ENCODE measurements at places on chromosomes 3 and 15. TPM values are rescaled to one million over a fixed set of nuclear protein-coding genes. Genes with fewer than 3 reads are reported as not detected.

DNA sequence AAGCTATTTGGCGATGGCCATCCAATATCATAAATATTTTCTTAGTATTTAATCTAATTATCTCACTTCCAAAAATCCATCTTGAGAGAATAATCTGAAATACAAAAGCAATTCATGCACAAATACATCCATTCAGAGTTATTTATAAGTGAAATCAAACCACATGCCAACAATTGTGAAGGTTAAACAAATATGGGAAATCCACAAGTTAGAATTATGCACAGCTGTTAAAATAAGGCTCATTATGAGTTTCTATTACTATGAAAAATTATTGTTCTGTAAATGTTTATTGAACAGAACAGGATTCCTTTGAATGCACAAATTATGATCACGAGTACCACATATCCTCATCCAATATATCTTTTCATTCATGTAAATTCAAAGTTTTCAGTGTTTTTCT, 267.7 kb downstream of the PLOD2 start:
- no peak for DNase-seq

GRCh38 chr15:35311615-35312014, 226.5 kb upstream of the NANOGP8 start:
- peak; percentile 53 for DNase-seq

DNA sequence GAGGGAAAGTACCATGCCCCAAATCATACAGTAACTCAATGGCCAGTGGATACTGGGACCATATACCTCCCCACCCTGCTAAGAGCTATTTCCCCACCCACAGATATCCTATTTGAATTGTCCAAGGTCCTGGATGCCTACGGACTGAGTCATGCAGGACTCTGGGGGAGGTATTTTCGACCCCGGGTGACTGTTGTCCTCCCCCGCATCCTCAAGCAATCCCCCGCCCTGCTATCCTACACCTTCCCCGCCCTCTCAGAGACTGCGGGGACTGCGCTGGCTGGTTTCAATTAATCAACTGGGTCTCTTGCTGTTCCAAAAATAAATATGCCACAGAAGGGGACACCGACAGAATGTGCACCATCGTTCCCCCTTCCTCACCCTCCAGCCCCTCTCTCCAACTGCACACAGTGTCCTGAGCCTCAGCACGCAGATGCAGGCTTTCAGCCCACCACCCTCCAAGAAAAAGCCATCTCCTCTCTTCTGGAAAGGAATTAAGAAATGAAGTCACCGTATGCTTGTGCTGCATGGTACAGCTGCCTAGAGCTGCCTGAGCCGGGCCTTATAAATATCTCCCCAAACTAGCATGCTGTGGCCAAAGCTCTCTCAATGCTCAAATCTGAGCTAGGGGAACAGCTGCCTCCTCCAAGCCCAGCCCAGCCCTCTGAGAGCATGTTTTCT, 8.1 kb downstream of the CAV3 start:
- DNase-seq = peak; percentile 87

- no peak for DNase-seq
Observed at GRCh38 chr3:88117683-88118082, 32.1 kb upstream of the C3orf38 start.

DNA sequence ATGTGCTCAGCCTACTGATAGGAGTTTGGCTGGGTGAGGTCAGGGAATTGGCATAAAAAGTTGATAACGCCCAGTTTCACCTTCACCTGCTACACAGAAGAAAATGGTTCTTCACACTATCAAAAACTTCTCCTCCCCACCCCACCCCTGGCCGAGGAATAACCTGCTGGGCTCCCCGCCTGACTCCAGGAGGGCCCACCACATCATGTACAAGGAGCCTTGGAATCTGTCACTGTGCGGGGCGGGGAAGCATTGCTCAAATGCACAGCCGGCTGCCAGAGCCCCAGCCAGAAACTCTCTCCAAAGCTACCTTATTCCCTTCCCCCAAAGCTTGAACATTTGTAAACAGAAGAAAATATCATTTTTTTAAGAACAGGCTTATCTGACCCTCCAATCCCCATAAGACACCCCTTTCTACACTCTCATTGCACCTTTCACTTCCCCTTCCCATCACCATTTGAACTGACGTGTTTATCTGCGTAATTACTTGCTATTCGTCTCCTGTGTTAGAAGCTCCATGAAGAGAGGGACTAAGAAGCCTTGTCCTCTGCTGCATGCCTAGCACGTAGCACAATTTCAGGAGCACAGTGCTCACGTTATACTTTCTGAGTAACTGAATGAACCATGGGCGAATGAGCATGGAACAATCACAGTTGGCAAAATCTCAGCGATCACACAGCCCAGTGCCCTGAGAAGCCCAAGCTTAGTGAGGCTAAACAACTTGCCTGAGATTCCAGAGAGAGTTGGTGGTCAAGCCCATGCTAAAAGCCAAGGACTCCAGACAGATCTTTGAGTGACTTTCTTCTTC, 82.9 kb downstream of the HES1 start:
- DNase-seq = no peak

GRCh38 chr3:79657076-79657475, 110.7 kb downstream of the ROBO1 start:
- no peak for DNase-seq

- peak; percentile 33 for DNase-seq
Observed at GRCh38 chr3:52233968-52234367, 5.0 kb downstream of the TWF2 start.

DNA sequence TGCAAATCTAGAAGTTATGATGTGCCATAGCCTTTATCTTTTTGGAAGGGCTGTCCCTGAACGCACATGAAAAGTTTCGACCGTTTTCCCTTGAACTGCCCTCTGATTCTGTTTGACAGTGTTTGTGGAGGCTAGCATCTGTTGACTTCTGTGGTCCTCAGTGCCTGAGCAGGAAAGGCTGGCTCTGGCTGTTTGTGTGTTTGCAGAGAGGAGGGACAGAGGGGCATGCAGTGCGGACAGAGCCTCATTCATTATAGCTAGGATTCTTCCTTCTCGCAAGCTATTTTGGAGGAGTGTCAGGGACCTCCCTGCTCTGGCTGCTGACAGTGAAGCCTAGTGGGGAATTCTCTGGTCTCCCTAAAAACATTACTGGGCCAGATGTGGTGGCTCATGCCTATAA, 64.5 kb downstream of the CDAN1 start:
- DNase-seq = no peak

GRCh38 chr15:99472416-99473145, 93.2 kb upstream of the MEF2A start:
- no peak for DNase-seq

DNA sequence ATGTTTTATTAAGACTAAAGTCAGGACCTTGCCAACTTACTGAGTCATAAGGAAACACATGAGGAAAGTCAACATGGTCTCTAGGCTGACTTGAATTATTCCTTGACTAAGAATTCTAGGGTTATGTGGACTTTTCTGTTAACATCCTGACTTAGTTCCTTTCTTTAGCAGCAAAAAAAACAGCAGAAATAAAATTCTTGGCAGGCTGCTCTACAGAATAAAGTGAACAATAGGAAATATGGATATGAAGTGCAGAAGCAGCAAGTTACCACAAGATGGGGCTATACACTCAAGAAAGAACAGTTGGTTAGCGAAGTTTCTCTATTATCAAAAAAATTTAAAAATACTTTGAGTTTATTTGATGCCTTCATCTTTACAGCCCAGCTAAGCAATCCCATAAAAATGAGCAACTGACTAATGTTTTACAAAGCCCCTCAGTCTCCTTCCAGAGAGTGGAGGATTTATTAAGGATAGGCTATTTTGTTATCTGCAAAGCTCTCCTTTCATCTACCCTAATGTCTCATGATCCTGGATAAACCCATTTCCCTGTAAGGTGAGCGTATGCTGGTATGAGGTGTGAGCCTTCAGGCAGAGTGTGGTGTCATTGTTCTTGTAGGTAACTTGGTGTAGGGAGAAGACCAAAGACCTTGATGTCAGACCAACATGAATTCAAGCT, 23.1 kb upstream of the MCCC1 start:
- DNase-seq = peak; percentile 73

DNA sequence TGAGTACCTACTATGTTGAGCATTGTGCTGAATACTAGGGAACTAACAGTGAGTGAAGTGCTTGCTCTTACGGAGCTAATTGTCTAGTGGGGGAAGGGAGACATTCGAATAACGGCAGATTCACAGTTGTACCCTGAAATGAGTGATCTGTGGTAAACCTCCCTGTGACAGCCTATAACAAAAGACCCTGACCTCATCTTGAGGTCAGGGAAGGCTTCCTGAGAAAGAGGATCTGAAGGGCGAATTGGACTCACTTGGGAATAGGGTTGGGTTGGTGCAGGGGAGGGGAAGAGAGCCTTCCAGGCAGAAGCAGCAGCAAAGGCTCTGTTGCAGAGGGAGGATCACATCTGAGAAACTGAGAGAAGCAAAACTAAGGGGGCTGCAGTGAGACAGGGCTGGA, 13.2 kb downstream of the HPS3 start:
- no peak for DNase-seq

- DNase-seq = no peak
Observed at GRCh38 chr15:61644550-61644949, 415.4 kb upstream of the RORA start.

DNA sequence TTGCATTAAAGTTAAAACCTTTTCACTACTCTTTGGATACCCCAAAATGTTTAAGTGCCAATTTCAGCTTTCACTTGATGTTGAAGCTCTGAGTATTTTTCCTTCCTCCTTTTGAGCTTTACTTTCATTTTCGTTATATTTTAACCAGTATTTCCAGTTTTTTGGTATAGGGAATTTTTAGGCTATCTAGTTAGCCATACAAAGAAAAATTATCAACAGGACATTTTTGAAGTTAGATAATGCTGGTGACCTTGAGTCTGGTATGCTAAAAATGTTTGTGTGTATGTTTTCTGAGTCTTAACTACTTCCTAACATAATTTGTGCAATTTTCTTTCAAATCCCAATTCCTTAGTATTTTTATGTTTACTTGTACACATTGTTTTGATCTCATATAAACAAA, 284.8 kb downstream of the OTOL1 start:
- no peak for DNase-seq

- DNase-seq = no peak
Observed at GRCh38 chr15:80174017-80174746, 21.4 kb downstream of the FAH start.

DNA sequence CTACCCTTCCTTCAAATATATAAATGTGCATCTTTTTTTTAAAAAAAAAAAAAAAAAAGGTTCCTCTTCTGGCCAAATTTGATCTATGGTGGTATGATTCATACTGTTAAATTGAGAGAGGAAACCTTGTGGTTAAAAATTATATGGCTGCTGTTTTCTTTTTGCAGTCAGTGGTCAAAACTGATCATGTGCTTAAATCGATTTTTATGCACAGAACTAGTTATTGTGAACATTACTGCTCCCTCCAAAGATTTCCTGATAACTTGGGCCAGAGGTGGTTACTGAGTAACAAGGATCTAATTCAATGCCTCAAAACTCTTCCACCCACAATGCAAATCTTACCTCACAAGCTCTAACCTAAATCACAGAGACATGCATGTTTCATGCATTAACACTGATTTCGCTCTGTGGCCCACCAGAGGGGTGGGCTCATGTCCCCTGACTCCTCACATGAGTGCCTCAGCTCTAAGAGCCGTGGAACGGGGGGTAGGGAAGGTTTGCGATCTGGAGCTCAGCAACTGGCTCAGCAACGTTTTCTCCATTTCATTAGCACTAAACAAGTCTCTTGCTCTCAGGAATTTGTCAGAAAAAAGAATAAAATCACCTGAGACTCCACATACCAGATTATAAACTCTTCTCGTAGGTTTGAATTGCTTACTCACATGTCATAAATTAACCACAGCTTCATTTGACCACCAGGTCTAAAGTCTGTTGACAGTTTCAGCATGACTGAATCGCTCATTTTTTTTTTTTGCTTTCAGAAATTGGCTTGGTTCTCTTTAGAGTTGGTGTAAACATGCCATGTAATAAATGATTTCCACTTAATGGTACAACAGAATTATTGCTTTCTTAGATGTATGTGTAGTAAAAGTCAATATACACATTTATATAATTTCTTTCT, 280.4 kb downstream of the CD47 start:
- DNase-seq = no peak

DNA sequence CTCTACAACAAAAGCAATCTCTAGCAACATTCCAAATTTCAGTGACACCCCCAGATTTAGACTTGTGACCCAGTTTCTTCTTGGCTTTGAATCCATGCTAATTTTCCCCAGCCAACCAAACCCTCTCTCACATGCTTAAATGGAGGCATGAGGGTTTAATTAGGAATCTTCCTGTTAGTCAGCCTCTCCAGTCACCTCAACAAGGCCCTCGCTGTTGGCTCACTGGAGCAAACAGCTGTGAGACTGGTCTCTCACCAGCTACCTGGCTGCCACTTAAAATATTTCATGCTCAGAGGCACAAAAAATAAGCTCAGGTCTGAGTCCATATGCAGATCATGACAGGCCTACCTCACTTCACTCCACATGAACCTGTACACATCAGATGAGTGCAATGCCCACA, 630.4 kb upstream of the ADAMTS9 start:
- no peak for DNase-seq

- no peak for DNase-seq
Observed at GRCh38 chr15:25268166-25268565, 170.7 kb downstream of the UBE3A start.

DNA sequence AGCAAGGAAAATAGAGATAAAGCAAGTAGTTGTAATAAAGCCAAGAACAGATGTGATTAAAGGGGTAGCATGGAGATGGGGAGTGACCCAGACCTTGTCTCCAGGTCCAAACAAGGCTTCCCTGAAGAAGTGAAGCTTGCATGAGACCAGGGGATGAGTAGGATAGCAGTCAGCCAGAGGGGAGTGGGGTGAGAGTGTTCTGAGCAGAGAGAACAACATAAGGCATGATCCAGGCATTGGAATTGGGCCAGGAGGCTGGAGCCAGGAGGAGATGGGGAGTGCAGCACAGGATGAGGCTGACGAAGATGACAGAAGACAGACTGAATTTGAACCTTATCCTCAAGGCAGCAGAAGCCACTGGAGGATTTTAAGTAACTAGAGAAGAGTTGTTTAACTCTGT, 7.2 kb downstream of the TMOD2 start:
- DNase-seq = peak; percentile 83

GRCh38 chr3:13025778-13026518, 47.3 kb downstream of the IQSEC1 start:
- DNase-seq = no peak

GRCh38 chr3:45785605-45786150, 10.7 kb downstream of the SLC6A20 start:
- no peak for DNase-seq

GRCh38 chr15:60708684-60709083, 229.7 kb upstream of the ICE2 start:
- DNase-seq = no peak

SPINK8 gene
- not detected for total RNA-seq

FILIP1L gene
- total RNA-seq = 72.0 TPM

ATP8B4 gene
- total RNA-seq = 10.5 TPM

EAF2 gene
- 14.1 TPM for total RNA-seq

PRSS50 gene
- not detected for total RNA-seq

Data from tongue (tissue), 3 donors.